ENCODE measurements at places on chromosomes 12 and 14.

DNA sequence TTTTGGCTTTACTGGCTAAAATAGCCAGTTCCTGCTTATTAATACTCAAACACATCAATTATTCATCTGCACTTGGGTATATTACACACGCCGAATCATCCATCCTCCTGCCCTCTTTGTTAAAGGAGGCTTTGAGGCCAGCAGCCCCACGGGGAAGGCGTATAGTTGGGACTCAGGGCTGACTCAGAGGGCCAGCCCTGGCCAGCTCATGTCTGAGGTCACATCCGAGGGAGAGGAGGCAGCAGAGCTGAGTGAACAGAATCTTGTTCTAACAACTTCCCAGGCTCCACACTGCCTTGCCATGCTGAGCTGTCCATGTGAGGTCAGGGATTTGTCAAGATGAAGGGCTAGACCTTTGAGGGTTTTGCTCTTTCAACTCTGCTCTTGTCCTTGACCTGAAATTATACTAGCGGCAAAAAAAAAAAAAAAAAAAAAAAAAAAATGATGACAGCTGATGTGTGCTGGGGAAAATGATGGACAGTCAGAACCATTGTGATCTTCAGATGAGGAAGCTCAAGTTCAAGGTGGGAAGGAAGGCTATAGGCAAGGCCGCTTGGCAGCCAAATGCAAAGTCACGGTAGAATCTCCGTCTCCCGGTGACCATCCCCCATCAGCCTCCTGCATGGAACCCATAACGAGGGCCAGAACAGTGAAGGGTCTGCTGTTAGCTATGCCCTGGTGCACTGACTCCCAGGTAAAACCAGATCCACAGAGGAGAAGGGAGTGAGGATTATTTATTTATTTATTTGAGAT lies 12.5 kb upstream of the MARK3 start:
- no peak for DNase-seq

DNA sequence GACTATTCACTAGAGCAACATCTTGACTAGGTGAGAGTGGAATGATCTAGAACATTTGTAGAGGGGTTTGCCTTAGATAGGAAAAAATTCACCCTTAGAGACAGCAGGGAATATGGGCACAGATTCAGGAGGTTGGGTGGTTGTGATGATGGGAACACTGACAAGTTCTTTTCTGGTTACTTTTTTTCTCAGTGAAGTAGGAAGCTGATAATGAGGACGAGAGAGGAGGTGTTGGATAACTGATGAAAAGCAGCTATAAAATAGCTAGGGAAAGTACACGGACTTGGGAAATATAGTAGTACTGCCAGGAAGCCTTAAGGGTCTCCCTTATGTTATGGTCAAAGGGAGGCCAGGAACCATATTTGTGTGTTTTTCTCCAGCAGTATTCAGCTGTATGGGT lies 250.5 kb downstream of the SSPN start:
- no peak for DNase-seq

GRCh38 chr12:51910691-51911090 lies 3.4 kb downstream of the ACVRL1 start:
- no peak for DNase-seq

- no peak for DNase-seq
These were observed 17.5 kb downstream of the CAMKK2 start for GRCh38 chr12:121279071-121279375.

DNA sequence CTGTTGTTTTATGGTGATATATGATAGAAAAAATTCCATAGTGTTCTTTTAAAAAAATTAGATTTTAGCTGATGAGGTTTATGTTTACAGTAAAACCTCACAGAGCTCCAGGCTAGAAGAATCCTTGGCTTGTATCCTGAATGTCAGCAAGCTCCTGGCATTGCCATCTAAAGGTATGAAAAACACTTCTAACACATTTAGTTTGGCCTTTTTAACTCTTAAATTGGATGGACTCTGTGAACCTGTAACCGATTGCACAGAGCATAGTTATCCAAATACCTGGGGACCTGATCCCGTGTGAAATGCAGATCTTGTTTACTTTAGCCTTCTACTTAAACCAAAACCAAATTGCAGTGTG lies 241.1 kb upstream of the DCN start:
- DNase-seq: no peak

DNA sequence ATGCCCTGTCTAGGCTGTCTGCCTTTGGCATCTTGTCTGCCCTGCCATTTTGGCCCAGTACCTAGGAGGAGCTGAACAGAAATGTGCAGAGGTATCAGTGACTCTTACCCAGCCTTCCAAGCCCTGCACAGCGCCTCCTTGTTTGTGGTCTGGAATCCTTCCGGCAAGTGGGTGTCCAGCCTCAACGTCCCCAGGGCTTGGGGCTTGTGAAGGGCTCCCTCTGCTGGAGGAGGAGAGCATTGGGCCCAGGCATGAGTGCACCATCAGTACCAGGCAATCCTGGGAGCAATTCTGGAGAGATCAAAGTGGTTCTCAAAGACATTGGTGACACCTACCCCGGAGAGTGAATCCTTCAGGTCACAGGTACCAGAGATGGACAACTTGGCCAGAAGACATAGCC lies 2.4 kb upstream of the TCL1B start:
- peak; percentile 22 for DNase-seq

DNA sequence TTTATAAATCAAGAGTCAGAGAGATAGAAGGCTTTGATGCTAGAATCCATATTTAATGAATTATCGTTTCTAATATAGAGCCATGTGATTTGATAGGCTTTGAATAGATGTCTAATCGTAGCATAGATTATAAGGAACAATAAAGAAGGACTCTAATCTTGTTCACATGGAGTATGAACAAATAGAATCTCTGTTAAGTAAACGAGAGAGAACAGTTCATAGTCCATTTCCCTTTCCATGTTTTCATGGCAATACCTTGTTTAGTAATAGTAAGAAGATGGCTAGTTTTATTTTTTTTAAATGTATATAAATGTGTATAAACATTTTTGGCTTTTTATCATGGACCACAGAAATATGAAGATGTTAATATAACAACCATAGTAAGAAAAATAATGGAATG lies 32.3 kb upstream of the RAD51AP1 start:
- no peak for DNase-seq

- DNase-seq: no peak
These were observed 242.0 kb upstream of the MDGA2 start for GRCh38 chr14:47917344-47917954.

GRCh38 chr12:43222796-43223195 lies 329.2 kb downstream of the ADAMTS20 start:
- no peak for DNase-seq

DNA sequence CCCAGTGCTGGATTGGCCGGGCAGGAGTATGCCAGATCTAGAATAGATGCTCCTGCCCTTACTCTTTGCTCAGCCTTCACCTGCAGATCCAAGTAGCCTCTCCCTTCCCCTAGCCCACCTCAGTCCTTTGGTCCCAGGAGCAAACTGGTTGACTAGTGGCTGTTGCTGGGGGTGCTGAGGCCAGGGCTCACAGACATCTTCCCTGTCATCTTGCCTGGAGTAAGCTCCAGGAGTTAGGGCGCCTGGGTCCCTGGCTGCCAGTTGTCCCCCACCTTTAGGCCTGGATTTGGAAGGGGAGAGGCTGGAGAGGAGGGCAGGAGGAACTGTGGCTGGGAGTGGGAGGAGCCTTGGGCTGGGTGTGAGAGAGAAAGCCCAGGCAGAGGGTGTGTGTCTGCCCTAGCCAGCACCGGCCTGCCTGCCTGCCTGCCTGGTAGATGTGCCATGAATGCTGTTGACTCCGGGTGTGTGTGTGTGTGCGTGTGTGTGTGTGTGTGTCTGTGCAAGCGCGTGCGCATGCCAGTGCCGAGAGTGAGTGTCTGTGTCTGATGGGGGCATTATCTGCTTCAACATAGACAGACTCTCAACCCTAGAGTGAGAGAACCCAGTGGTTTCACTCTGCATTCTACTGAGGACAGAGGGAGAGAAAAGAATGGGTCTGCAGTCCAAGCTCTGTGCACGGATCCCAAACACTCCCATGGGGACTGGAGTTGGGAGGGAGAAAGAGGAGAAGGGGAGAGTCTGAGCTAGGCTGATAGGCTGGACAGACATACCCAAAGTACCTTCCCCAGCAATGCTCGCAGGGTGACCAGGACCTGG lies 845 bp upstream of the RARG start:
- DNase-seq: no peak

DNA sequence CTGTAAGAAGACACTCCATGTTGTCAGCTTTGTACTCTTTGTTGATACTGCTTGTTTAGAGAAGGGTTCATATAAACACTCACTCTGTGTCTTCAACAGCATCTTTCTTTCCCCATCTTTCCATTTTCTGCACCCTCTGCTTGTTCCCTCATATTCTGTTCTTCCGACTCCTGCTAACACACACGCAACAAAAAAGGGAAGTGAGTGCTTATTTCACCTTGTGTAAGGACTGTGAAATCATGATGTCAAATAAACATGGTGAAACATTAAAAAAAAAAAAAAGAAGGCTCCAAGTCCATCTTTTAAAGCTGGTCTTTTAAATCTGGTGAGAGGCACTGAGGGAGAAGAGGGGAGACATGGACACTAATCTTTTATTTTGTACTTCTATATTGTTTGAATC lies 145.4 kb downstream of the RPAP3 start:
- peak; percentile 1 for DNase-seq

DNA sequence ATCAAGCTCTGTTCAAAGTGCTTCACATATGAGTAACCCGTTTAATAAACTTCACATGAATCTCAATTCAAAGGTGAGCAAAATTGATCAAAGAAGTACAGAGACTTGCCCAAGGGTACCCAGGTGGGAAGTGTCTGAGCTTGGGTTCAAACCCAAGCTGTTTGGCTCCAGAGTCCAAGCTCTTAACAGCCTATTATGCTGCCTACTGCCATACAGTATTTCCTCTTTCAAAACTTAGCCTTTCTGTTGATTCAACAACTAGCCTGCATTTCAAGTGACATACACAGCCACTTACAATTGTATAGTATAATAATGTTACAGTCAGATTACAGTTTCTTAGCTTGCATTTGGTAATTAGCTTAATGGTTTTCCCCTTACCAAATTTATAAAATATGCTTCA lies 29.7 kb downstream of the FRMD6 start:
- no peak for DNase-seq

DNA sequence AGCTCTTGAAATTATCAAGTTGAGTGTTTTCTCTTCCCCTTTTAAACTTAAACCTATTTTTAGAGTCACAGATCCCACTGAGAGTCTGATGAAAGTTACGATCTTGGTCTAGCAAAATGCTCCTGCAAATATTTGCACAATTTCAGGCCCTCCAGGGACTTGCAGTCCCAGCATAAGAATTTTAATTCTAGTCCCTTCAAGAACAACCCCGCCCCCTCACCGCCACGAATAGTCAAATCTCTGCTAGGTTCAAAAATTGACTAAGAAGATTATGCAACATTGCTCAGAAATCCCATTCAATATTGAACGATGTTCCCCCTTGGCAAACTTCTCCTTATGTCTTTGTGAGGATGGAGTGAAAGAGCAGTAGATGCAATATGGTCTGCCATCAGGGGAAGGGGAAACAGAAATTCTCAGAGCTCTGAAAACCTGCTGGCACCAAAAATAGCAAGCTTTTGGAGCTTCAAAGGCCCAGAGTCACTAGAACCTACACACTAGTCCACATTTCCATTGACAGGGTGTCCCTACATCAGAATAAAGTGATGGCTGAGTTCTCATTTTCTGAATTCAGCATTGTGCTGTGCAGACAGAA lies 127.5 kb upstream of the CCDC175 start:
- DNase-seq: no peak

GRCh38 chr12:16523951-16524331 lies 82.0 kb downstream of the LMO3 start:
- peak; percentile 7 for DNase-seq

DNA sequence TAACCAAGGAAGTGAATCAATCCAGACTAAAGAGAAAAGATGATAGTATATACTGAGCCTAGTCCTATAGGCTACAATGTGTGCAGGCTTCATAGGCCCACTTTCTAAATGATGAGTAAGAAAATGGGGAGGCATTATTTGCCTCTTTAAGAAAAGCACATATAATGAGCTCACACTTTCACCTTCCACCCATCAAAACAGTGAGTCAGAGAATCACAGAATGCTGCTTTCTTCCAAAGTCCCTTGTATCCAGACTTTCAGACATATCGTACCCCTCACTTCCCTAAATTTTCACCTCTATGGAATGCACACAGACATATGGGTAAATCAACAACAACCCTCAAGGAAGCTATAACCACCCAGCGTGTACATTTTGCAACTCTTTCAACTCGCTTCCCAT lies 286.4 kb upstream of the PRKD1 start:
- no peak for DNase-seq

GRCh38 chr12:26317942-26318575 lies 122.7 kb downstream of the SSPN start:
- no peak for DNase-seq

DNA sequence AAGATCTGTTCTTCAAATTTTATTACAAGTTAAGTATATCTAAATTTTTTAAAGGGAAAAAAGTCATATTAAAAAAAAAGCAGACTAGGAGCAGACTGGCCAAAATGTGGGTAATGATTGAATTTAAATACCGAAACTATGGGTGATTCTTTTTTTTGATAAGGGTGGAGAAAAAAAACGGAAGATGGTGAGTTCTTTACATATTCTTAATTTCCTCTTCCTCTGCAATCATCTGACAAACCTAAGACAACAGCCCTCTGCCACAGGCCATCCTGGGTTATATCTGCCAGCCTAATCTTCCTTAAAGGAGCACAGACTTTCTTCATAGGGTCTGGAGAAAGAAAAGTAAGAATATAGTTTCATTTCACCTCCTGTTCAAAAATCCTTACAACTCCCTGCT lies 108.0 kb downstream of the PPP2R5E start:
- peak; percentile 50 for DNase-seq

DNA sequence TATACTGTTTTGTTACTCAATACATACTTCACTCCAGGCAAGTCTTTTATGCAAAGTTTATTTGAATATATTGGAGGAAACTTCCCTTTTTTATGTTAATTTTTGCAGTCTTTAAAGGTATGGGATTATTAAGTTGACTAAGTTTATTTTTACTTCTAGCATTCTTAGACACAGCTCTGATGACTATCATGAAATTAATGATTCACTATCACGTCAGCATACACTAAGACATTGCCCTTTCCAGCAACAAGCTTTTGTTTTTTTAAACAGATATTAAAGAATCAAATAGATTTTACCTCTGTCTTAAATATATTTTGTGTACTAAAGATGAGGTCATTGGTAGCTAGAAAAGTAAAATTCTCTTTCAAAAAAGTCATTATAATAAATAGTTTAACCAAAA lies 52.1 kb downstream of the DERA start:
- DNase-seq: no peak

- DNase-seq: no peak
These were observed 211.9 kb upstream of the FAR2 start for GRCh38 chr12:28937196-28937595.

GRCh38 chr12:73798523-73798922 lies 739.1 kb upstream of the ATXN7L3B start:
- DNase-seq: no peak

- no peak for DNase-seq
These were observed 9.2 kb downstream of the ARHGEF25 start for GRCh38 chr12:57620245-57620935.

DNA sequence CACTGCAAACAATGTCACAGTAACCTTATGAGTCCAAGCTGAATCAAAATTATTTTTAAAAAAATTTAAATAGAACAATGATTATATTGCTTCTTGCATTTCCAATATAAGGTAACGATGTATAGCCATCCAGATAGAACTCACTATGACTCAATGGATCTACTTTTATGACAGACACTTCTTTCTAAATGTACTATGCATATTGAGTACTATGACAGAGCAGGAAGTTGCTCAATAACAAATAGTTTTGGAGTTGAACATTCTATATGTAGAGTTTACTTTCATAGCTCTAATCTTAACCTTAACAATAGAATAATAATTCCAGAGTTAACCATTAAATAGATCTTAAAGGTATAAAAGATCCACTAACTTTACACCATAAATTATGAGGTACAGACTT lies 46.7 kb upstream of the ALG10B start:
- no peak for DNase-seq
